ENCODE measurements at places on chromosomes 2 and 18.

DNA sequence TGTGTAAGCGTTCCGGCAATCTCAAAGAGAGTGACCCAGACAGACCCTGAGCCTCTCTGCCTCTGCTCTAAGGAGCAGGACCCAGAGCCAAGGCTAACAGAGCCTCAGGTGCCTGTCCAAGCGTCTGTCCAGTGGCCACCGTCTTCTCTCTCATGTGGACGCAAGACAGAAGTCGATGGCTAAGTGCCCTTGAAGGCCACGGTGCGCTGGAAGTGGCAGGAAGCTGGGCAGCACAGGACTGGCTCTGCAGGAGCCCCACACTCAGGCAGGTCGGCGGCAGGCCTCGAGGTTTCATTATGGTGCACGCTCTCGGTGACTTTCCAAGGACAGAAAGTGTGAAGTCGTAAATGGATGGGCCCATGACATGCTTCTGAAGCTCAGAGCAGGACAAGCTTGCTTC is 49.1 kb downstream of the HDAC4 start:
- DNase-seq, result no peak

- peak; percentile 62 for DNase-seq
Observed at GRCh38 chr2:136242687-136243277, 124.8 kb upstream of the CXCR4 start.

- no peak for DNase-seq
Observed at GRCh38 chr2:227888289-227888688, 16.9 kb downstream of the DAW1 start.

DNA sequence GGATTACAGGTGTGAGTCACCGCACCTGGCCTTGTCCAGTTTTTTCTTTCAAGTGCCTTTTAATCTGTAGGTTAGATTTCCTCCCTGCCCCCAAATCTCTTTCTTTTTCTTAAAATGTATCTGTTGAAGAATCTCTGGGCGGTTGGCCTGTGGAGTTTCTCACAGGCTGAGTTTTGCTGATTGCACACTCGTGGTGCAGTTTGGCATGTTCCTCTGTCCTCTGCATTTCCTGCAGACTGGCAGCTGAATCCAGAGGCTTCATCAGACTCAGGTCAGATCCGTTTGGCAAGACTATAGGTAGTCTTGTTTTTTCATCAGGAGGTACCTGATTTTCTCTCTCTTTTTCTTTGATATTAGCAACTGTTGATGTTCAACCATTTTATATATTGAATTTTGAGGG is 5.5 kb downstream of the CASP10 start:
- no peak for DNase-seq

DNA sequence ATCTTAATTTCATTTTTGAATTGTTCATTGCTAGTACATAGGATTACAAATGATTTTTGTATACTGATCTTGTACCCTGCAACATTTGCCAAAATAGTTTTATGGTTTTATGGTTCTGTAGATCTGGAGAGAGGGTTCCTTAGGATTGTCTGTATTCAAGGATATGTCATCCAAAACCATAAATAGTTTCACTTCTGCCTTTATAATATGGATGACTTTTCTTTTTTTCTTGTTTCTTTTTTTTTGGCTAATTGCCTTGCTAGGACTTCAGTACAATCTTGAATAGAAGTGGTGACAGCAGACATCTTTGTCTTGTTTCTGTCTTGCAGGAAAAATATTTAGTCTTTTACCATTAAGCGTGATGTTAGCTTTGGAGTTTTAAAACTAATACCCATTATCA is 383.9 kb upstream of the HS6ST1 start:
- no peak for DNase-seq

- DNase-seq, result no peak
Observed at GRCh38 chr18:76619621-76620315, 124.7 kb upstream of the ZNF516 start.

DNA sequence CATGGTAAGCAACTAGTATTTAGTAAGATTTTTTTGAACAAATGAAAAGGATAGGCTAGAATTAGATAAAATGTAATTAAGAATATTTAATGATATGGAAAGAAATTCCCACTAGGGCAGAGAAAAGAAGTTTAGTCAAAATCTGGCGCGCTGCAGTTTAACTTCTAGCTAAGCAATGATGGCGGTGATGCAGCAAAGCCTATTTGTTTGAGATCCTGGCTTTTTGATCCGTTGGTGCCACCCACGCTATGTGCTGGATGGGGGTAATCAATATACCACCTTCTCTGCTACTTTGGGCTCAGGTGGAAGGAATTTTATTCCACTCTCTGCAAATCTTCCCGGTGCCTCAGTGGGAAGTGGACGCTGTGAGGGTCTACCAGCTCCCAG is 421 bp upstream of the FAM171B start:
- DNase-seq, result no peak

- DNase-seq, result no peak
Observed at GRCh38 chr2:139045524-139045923, 265.3 kb upstream of the NXPH2 start.

DNA sequence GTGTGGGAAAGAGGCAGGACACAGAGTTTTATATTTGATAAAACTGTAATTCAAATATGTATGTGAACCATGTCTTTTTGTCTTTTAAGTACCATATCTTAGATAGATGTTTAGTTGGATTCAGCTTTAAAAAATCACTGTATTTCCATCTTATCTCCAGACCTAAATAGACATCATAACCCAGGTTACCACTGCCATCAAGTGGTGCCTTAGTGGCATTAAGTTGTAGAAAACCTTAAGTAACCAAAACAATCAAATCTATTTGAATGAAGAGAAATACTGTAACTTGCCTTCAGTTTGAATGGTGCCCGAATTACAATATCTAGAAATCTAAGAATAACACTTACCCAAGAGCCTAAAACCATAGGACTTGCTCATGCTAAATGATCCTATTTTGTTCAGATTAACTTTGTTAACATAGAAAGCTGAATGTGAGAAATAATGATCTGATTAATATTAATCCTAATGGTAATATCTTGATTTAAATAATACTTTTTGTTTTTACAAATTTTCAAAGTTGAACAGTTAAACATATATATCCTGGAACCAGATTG is 92.5 kb upstream of the MAP2 start:
- DNase-seq, result no peak

DNA sequence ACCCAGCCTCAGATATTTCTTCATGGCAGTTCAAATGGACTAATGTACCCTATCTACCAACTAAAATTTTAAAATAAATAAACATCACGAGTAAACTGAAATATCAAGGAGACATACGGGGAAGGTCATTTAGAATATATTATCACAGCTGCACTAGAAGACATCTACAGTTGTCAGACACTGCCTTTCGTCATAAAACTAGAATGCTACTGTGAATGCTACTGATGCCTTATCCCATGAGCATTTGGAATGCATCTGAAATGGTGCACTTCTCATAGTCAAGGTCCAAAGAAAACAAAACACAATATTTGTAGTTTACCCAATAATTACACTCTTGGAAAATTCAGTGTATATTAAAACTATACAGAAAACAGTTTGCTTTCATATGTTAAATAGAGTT is 165.2 kb downstream of the MREG start:
- DNase-seq, result no peak

DNA sequence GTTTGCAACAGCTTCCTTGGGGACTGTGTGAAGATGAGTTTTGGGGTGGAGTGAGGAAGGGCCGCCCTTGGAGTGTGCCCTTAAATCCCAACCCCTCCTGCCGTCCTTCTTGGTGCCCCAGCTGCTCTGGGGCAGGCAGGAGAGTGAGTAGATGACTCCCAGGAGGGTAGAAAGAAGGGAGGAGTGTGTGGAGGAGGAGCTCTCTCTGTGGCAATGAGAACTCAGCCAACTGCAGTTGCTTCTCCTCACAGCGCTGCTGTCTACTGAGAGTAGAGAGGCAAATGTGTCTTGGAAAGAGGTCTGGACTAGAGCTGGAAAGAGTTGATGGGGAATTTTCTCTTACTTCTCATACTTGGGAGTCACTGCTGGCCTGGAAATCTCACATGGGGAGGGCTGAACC is 21.8 kb upstream of the SIX2 start:
- DNase-seq, result no peak

- no peak for DNase-seq
Observed at GRCh38 chr2:604385-604784, 72.8 kb downstream of the TMEM18 start.

DNA sequence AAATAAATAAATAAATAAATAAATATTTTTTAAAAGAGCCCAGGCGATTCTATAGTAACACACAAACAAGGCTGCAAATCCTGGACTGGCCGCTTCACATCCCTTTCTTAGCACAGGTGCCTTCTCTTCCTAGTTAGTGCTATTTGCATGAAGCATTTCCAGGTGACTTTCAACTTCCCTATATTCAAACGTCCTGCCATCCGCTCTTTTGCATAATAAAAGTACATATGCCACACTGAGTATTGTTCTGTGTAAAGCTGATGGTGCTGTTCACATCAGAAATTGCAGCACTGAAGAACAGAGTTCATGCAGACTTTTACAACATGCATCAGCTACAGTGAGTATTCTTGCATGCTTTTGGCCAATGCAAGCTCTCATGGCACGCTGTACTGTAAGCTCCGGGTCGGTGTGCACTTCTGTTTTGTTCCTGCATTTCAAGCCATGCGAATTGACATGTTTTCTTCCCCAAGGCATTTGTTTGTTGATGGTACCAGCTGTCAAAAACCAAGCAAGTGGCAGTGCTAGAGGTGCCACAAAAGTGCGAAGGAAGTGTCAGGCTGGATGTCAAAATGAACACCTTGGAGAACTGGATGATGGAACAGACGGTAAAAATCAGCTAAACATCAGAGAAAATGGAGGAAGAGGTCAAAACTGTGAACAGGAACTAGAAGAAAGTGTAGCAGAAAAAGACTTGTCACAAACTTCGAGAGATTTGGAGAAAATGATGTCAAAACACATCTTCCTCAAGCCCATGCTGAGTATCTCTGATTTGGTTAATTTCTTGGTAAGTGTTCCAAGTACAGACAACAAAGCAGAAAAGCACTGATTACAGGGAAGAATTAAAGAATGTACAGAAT is 25.5 kb upstream of the CEP68 start:
- DNase-seq, result no peak

DNA sequence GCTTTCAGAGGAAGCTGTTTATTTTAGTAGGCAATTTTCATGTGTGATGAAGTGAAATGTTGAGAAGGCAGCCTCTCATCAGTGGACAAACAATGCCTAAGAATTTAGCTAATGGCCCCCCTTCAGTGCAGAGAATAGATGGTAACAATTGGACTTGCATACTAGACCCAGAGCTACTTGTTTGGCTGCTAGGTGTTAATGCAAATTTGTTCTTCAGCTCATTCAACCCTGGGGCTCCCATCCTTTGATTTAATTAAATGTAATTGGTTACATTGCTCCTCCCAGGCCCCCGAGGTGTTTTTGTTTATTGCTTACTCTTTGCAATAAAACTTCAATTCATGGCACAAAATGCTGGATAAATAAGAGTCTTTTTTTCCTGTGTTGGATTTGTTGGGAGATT is 68.6 kb downstream of the CAMKMT start:
- DNase-seq, result no peak

DNA sequence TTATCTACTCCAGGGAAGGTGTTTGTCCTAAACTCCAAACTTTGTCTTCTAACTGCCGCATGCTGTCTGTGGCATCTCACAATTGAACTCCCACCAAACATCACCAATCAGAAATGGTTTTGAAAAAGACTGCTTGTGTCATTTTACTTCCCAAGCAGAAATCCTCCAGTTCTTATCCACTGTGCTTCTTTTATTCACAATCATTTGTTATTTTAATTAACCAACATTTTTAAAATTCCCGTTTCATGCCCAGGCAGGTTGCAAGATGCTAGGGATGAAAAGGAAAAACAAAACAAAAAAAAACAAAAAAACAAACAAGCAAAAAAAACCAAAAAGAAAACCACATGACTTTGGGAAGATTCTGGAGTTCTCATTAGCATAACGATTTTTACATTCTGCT is 63.5 kb upstream of the RAB27B start:
- DNase-seq, result no peak

- DNase-seq, result no peak
Observed at GRCh38 chr2:224165901-224166319, 126.8 kb upstream of the SERPINE2 start.

- DNase-seq, result no peak
Observed at GRCh38 chr2:160489111-160489510, 4.5 kb downstream of the RBMS1 start.

GRCh38 chr2:127155947-127156346 is 49.0 kb upstream of the BIN1 start:
- DNase-seq, result no peak

- no peak for DNase-seq
Observed at GRCh38 chr18:9135912-9136314, 668 bp upstream of the ANKRD12 start.

Measured in CD4-positive, alpha-beta T cell treated with Interleukin-10 for 1 hour (primary cell).